ENCODE measurements at places on chromosomes 13 and 19. TPM values are rescaled to one million over a fixed set of nuclear protein-coding genes. Genes with fewer than 3 reads are reported as not detected.

GRCh38 chr19:36113894-36114720 lies 568 bp downstream of the POLR2I start:
- peaks cover 13% of the 10 kb centered on the region for H3K36me3 ChIP-seq
- DNase-seq: no peak
- H3K4me3 ChIP-seq: peak overlapping the region; percentile 93
- peaks cover 37% of the 10 kb centered on the region for H3K4me1 ChIP-seq

GRCh38 chr13:72462166-72462565 lies 265.3 kb downstream of the MZT1 start:
- H3K36me3 ChIP-seq: no peaks in the 10 kb centered on the region
- no peak overlapping the region for H3K4me3 ChIP-seq
- no peaks in the 10 kb centered on the region for H3K27me3 ChIP-seq
- DNase-seq: no peak
- peaks cover 49% of the 10 kb centered on the region for H3K4me1 ChIP-seq

The UBL5 gene
- 373 TPM for total RNA-seq

The C19orf33 gene
- not detected for total RNA-seq

DNA sequence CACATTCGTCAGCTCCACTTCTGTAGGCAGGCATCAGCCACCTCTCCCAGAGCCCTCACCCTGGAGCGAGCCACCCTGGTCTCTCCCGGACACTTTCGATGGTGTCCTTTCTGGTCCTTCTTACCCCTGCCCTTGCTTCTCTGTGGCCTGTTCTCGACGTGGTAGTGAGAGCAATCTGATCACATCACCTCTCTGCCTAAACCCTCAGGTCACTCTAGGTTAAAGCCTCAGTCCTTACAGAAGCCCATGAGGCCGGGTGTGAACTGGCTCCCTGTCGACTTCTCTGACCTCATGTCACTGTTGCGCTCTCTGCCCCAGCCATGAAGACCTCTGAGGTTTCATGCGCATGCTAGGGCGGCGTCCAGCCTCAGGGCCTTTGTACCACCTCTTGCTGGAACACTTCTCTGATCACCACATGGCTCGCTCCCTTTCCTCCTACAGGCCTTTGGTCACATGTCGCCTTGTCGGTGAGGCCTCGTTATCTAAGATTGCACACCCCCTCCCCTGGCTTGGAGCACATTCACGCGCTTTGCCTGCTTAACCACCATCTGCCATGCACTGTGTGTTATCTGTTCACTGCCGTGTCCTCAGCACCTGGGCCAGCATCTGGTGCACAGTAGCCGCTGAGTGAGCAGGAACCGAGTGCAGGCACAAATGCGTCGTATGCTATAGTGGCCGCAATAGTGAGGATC lies 101.5 kb downstream of the DPF1 start:
- peaks cover 47% of the 10 kb centered on the region for H3K36me3 ChIP-seq
- H3K4me1 ChIP-seq: no peaks in the 10 kb centered on the region
- H3K27me3 ChIP-seq: no peaks in the 10 kb centered on the region
- no peak overlapping the region for H3K4me3 ChIP-seq

DNA sequence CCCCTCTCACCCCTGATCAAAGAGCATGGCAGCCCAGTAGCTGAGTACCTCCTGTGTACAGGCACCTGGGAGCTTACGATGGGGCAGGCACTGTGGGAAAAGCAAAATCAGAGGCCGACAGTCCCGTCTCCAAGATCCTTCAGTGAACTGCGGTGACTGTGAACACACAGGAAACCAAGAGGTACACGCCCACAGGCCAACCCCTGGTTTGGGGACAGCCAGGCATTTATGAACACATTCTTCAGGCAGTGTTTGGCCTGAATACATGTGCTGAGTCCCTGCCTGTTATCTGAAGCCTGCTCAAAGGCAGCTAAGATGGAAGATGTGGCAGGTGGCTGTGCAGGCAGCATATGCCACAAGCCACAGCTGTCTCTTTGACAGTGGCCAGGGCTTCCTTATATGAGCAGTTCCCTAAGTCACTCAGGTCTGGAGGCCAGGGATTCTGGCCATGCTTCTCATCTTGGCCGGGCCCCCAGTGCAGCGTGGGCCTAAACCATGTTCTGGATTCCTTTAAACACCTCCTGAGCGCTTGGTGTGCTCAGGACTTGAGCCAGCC lies 123.6 kb downstream of the UQCRFS1 start:
- peak overlapping the region; percentile 31 for H3K4me3 ChIP-seq
- H3K27ac ChIP-seq: no peak overlapping the region
- peaks cover 49% of the 10 kb centered on the region for H3K4me1 ChIP-seq

GRCh38 chr13:21322327-21322965 lies 136.7 kb downstream of the ZDHHC20 start:
- H3K4me3 ChIP-seq: no peak overlapping the region
- H3K36me3 ChIP-seq: peaks cover 2% of the 10 kb centered on the region
- DNase-seq: no peak
- H3K27ac ChIP-seq: peak overlapping the region; percentile 48

Data from neural crest cell (in vitro differentiated cells).